ENCODE measurements at places on chromosomes 2 and 18. TPM values are rescaled to one million over a fixed set of nuclear protein-coding genes. Genes with fewer than 3 reads are reported as not detected.

The MPP4 gene
- total RNA-seq, result not detected

The TMEM169 gene
- total RNA-seq, result 0.38 TPM

The MAP2 gene
- total RNA-seq, result 0.40 TPM

The EFR3B gene
- total RNA-seq, result 12.8 TPM

The ALK gene
- total RNA-seq, result not detected

The TMEM198 gene
- 0.95 TPM for total RNA-seq

The SRD5A2 gene
- total RNA-seq, result not detected

The ATP6V1B1 gene
- total RNA-seq, result 0.32 TPM

The DPP10 gene
- not detected for total RNA-seq

The FAM124B gene
- total RNA-seq, result 0.06 TPM

The FOXI3 gene
- not detected for total RNA-seq

The NTSR2 gene
- not detected for total RNA-seq

The UGT1A4 gene
- total RNA-seq, result 0.05 TPM

The KCNE4 gene
- 0.83 TPM for total RNA-seq

The FTCDNL1 gene
- 1.8 TPM for total RNA-seq
